Activated T-cell treated with anti-CD3 and anti-CD28 coated beads for 24 hours (primary cell): ENCODE measurements at places on chromosomes 12 and 14.

GRCh38 chr14:50347521-50347920 lies 35.4 kb downstream of the DMAC2L start:
- DNase-seq: no peak

GRCh38 chr14:71731096-71731495 lies 201.1 kb upstream of the RGS6 start:
- no peak for DNase-seq

- DNase-seq: no peak
Measured at GRCh38 chr12:26286186-26286585, 90.8 kb downstream of the SSPN start.

- DNase-seq: no peak
Measured at GRCh38 chr14:45222485-45223262, 30.3 kb downstream of the MIS18BP1 start.

- DNase-seq: no peak
Measured at GRCh38 chr12:93429448-93429847, 12.3 kb downstream of the UBE2N start.
